Right renal pelvis (tissue), 4 donors: ENCODE measurements at places on chromosomes 7 and 10.
A peak's percentile ranks its signal among the peaks of the same experiment; 100 is the strongest.

DNA sequence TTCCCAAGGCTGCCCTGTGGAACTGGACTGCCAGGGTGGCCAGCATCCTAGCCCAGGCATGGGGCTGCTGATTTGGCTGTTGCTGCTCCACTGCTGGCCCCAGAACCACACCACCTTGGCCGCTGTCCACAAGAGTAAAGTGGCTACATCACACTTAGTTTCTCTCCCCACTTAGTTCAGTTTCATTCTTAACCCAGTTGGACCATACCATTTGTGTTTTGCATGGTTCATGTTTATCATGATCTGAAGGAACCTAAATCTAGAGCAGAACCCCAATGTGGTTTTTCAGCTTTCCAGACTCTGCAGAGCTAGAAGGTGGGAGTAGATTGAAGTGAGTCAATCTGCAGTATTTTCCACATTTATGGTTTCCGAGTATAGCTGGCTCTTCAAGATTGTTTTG lies 32.8 kb downstream of the SDK1 start:
- DNase-seq: no peak

- no peak for DNase-seq
Measured at GRCh38 chr7:149490083-149490760, 7.4 kb downstream of the ZNF746 start.

GRCh38 chr7:127208351-127208750 lies 44.4 kb downstream of the GRM8 start:
- DNase-seq: no peak

DNA sequence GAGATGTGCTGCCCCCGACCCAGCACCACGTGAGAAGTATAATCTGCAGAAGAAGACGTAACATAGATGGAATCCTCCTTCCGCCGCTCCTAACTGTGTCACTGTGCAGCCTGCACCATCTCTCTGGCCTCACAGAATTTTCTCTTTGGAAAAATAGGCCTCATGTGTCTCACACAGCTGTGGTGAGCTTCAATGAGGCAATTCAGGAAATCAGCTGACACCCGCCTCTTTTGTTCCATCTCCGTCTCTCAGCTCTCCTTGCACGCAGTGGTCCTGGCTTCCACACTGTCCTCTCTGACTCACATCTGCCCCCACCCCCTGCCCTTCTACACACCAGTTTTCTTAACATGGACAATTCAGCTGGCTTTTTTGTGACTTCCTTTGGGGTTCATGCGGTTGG lies 7.2 kb downstream of the C10orf90 start:
- DNase-seq: no peak

- no peak for DNase-seq
Measured at GRCh38 chr7:80135309-80136104, 876 bp downstream of the GNAI1 start.

GRCh38 chr10:5094265-5095205 lies at the start of gene AKR1C3:
Gene AKR1C3 (plus strand): TSS chr10:5094414. CDS start chr10:5094445, 31 bp downstream.
- DNase-seq: peak; percentile 15

DNA sequence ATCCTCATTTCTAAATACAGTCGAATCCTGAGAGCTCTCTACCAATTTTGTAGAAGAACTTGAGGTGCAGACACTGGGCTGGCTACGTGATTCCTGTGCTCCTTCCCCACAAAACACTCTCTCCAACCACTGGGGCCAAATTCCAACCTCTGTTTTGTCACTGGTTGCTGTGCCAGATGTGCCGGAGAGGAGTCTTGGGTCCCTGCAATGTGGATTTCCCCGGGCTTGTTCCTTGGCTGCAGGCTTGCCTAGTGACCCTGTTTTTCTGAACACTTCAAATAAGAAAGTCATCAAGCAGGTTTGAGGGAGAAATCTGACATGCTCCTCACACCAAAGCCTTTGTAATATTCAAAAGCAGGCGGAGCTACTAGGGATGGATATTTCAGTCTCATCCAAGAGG lies 44.4 kb upstream of the AGBL3 start:
- no peak for DNase-seq

GRCh38 chr10:68462536-68462935 lies 9.2 kb downstream of the DNA2 start:
- DNase-seq: no peak

- no peak for DNase-seq
Measured at GRCh38 chr10:75512203-75512933, 80.9 kb downstream of the LRMDA start.

DNA sequence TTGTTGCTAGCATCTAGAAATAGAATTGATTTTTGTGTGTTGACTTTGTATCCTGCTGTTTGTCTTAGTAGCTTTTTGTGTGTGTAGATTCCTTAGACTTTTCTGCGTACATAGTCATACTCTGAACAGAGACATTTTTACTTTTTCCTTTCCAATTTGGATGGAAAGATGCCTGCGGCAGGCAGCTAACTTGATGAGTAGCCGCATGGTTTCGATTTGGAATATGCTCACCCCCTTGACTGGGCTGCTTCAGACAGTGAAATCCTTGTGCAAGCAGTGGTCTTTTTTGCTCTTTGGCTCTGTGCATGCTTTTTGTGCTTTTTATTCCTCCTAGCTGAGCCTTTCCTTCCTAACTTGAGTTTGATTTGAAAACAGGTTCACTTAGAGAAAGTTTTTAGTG lies 71.8 kb downstream of the HHEX start:
- no peak for DNase-seq

DNA sequence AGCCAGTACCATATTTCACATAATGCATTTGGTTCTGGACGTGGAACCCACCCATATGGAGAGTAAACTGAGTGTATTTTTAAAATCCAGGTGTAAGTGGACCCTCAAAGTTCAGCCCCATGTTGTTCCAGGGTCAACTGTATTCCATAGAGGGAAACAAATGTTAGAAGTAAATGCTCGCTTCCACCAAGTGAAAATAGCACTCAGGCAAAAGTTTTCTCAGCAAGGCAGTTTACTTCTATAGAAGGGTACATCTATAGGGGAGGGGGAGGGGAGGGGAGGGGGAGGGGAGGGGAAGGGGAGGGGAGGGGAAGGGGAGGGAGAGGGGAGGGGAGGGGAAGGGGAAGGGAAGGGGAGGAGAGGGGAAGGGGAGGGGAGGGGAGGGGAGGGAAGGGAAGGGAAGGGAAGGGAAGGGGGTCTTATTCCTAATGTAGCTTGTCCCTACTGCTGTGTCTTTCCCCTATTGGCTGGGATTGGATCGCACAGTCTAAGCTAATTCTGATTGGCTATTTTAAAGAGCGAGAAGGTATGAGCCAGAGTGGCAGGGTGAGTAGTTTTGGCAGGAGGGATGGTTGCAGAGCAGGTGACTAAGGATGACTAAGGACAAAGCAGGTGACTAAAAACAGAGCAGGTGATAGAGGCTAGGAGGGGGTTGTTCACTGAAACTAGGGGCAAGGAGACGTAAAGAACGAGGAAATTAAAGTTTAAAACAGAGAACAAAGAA lies 29.1 kb downstream of the GARIN1A start:
- no peak for DNase-seq

DNA sequence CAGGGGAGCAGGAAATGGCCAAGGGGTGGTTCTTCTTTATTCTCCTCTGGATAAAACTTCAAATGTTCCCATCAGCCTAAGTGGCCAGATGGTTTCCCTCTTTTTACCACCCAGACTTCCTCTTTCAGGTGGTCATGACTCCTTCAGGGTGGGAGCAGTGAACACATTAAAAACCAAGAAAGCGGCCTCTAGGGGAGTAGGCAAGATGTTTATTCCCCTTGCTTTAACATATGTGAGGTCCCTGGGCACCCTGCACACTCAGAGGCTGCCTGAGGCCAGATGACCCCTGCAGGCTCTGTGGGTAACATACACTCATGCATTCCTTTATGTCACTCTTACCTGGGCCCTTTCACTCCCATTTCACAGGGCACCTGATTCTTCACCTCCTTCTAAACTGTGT lies 357.4 kb downstream of the ABCA13 start:
- DNase-seq: no peak

DNA sequence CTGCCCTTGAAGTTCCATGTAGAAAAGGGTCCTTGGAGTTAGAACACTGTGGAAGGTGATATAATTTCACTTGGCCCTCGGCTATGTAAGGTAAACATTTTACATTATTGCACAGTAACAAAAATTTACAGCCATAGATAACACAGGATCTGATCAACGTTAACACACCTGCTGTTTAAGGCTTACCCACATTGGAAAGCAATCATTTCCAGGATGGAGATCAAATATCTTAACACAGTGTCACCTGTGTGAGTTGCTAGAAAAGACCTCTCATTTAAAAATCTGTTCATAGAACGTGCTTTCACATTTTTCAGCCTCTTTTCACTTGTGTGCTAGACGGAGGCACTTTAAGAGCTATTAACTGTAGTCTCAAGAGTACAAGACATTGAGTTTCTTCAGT lies 1.9 kb downstream of the TMEM229A start:
- DNase-seq: no peak

GRCh38 chr7:155294511-155294778 lies 3.2 kb upstream of the INSIG1 start:
- DNase-seq: no peak

DNA sequence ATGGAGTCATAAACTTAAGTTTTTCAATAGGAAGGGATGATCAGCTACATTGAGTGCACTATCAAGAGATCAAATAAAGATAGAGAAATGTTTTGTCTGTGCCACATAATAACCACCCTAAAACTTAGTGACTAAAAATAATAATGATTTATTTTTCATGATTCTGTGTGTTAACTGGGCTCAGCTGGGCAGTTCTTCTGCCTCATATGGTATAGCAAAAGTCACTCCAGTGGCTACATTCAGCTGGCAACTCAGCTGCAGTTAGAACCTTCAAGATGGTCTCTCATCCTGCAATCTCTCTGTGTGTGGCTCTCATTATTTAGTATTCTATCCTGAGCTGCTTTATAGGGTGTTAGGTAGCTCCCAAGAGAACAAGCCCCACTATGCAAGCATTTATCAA lies 7.8 kb upstream of the PARP12 start:
- DNase-seq: no peak

DNA sequence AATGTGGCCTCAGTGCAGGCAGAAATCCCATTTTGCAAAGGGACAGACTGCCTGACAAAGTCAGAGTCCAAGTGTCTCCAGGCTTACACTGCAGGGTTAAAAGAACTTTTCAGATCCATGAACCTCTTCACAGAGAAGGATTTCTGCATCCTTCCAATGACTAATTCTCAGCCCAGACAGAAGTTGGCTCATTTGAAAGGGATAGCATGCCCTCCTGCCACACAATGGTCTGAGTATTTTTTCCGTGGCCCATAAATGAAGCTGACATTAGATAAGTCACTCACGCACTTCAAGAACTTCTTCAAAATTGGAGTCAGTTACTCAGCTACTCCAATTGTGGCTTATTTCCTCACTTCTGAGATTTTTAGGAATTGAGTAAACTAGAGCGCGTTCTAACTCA lies 170.2 kb downstream of the PLXNA4 start:
- DNase-seq: no peak

DNA sequence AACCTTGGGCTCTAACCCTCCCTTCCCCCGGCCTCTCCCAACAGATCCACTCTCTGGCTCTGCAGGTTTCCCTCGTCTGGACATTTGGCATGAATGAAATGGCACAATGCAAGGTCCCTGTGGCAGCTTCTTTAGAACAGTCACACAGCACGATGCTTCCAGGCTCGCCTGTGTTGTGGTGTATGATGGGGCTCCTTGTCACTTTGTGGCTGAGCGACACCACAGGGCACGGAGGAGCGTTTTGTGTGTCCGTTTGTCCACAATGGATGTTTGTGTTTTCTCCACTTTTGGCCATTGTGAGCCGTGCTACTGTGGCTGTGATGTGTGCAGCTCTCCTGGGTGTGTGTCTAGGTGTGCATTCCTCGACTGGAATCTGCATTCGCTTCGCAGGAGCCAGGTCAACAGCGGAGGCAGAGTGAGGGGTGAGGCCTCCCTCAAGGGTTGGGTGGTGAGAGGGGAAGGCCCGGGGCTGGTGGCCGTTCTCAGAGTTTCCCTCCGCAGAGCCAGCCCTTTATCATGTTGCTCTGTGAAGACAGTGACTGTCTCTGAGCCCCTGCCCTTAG lies 22.3 kb upstream of the SHH start:
- no peak for DNase-seq

- no peak for DNase-seq
Measured at GRCh38 chr7:81707966-81708365, 61.9 kb downstream of the HGF start.

DNA sequence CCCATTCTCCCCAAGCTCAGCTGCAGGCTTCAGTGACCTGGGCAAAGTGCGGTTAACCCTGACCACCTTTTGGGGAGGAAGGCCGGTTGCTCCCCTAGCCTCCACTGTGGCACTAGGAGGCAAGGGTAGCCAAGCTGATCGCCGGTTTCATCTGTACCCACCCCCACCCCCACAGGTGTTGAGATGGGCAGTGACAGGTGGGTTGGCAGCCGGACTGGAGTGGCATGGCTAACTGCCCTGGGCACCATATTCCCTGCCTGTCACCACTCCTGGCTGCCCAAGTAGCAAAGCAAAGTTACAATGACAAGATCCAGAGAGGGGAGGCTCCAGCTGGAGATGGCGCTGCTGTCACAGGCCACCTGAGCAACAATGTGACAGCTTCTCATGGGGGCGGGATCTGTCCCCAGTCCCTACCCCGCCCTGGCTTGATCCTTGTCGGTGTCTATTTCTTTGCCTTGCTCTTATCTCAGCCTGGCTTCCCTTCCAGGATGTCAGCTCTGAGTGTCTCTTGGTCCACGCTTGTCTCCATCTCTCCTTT lies 27.0 kb upstream of the BMS1 start:
- no peak for DNase-seq

GRCh38 chr10:62250594-62251198 lies 17.9 kb downstream of the RTKN2 start:
- DNase-seq: no peak

- DNase-seq: no peak
Measured at GRCh38 chr7:29300026-29300480, 105.5 kb downstream of the CHN2 start.

DNA sequence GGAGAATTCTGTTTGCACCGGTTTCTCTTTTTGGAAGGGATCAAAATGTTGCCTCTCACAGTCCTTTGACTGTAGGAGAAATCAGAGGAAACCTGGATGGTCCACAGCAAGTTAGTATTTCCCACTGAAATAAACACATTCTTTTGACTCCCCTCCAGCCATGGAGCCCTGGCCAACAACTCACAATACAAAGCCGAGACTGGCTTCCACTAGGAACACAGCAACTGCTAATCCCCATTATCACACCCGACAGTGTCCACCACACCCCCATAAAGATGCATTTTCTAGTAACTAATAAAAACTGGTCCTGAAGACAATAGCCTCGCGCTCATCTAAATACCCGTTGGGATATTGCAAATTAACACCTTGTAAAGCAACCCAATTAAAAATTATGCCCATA lies 798 bp upstream of the MACROH2A2 start:
- DNase-seq: no peak

DNA sequence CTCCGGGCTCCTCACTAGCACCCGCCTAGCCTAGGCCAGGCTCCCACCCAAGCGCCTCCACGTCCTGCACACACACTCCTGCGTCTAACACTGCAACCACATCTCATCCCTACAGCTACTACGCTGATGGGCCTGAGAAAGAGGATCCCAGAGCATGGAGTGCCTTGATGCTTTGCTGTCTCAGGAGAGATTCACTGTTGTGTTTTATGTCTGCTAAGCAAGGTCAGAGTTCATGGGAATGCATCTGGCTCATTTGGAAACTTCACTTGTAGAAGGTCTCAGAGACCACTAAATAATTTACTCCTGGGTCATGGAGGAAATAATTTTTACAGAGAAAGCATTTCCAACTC lies 88.7 kb downstream of the SLIT1 start:
- DNase-seq: no peak

- DNase-seq: no peak
Measured at GRCh38 chr10:113646336-113647201, 17.3 kb downstream of the NRAP start.
